OCI-M1 (cell line): ENCODE measurements at places on chromosomes 2 and 18.

GRCh38 chr2:101349893-101350662, 37.2 kb downstream of the CREG2 start:
- no peak for DNase-seq

DNA sequence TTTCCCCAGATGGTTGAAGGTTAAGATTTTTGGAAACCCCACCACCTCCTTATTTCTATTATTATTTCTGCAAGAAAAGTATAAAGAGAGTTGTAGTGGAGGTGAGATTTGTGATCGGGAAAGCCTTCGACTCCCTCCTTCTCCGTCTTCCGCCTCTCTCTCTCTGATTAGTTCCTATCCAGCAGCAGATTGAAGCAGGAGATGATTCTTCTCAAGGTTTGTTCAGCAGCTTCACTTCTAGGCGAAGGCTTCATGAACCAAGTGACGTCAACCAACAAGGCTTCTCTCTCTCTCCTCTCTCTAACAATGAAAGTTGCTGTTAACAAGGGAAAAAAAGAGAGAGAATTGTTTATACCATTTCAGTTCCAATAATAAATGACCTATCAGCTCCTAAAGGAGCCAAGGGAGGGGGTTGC, at the start of gene BAZ2B:
BAZ2B (minus strand) TSS at position 263 of the 416 bp plus-strand sequence. CDS start 137,829 bp downstream, outside the sequence.
- DNase-seq: peak; percentile 84

DNA sequence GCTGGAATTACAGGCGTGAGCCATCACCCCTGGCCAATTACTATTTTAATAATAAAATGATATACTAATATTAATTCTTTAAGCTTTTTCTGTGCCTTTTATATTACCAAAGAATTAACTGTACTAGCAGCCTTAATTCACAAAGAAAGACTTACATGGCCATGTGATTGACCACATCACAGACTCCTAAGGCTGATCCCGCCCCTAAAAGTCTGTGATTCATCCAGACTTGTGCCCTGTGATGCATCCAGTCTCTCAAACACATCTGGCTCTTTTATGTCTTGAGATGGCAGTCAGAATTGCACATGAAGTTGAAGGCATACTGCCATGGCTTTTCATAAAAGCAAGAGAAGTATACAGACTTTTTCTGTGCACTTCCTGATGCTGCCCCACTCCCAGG, 91.7 kb downstream of the DTNA start:
- DNase-seq: no peak

DNA sequence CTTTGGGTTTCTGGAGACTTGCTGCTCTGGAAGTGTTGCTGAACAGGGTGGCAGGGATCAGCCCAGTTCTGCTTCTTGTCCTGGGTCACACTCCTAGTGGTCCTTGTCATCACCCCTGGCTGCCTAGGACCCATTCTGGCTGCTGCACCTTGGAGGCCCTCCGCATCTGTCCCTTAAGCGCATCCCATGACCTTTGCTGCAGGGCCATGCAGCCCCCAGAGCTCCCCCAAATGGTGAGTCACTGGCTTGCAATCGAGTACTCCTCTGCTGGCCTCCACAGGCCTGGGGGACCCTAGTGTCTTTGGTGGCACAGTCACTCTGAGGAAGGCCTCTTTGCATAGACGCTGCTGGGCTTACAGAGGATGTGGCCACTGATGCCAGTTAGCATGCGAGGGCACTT, 188.5 kb downstream of the ASB1 start:
- no peak for DNase-seq
